ENCODE measurements at places on chromosomes 13 and 19.

DNA sequence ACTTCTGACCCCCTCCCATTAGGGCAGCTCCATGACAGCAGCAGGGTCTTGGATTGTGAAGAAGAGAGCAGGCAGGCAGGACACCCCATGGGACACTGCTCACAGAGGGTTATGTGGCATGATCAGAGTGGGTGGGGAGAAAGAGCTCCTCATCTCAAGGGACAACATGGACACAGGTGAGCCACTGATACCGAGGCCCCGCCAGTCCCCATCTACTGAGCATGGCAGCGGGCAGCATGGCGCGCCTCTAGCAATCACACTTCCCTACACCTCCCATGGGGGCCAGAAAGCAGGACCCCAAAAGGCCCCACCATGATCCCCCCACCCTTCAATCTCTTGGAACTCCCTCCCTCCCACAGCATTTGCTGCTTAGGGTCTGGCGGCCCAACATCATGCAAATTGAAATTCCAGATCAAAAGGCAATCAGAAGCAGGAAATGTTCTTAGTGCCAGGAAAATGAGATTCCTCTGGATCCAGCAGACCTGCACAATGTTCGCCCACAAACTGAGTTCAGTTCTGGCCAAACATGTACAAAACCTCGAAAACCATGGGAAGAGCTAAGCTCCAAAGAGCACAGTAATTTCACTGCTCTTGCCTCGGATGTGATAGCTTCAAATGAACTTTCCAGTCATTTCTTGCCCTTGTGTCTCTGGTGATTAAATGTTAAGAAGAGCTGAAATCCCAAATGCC is 14.8 kb downstream of the DOCK9 start:
- no peak for DNase-seq

DNA sequence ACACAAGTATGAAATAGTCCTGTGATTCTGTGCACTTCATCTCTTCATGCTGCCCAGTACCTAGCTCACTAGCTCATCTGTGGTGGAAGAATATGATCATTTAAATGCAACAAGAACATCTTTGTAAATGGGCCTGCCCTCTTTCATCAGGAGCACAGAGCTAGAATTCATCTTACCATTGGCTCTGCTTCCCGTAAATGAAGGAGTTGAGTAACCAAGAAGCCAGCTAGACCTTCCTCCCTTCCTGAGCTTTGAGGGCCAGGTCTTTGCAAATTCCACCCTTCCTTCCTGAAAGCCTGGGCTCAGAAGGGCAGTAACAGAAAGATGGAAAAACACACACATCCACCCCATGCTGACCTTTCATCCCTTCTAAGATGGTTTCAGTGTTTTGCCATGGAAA is 82.0 kb downstream of the FRY start:
- DNase-seq: no peak

DNA sequence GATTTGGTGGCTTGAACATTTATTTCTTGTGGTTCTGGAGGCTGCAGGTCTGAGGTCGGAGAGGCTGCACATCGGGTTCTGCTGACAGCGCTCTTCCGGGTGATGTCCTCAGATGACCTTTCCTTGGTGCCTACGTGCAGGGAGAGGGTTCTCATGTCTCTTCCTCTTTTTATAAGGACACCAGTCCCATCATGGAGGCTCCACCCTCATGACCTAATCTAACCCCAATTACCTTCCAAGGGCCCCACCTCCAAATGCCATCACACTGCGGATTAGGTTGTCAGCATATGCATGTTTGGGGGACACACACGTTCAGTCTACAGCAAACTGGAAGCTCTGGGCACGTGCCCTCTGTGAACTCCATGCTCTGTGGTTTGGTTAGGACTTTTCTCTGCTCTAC is 338.6 kb downstream of the FGF9 start:
- DNase-seq: no peak

GRCh38 chr19:54155694-54156093 is 3.8 kb downstream of the LENG1 start:
- no peak for DNase-seq

- no peak for DNase-seq
Observed at GRCh38 chr19:35879068-35879467, 10.7 kb downstream of the APLP1 start.

DNA sequence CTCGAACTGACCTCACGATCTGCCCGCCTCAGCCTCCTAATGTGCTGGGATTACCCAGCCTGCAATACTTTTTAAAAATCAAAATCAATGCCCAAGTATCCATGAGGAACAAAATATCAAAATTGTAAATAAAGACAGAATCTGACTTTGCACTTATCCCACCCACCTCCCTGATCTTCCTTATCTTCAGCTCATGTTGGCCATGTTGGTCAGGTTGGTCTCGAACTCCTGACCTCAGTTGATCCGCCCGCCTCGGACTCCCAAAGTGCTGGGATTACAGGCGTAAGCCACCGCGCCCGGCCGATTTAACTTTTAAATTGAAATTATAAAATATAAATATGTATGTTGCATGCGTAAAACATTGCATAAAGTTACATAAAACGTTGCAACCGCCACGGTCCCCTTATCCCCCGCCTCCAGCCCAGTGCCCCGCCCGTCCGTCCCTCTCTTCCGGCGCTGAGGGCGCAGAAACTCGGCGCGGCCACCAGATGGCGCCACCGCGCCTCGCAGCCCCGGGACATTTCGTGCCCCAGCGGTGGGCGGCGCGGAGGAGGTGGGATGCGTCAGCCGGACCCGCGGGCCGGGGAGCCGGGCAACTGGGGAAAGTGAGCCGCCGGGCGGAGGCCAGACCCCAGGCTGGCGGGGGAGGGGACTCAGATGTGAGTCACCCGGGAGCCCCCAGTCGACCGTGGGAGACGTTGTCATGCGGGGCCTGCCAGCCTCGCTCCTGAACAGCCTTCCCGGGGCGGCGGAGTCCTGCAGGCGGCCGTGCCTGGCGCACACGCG is 1.5 kb upstream of the GADD45B start:
- DNase-seq: peak; percentile 90

- no peak for DNase-seq
Observed at GRCh38 chr19:38367041-38367440, 7.3 kb upstream of the PSMD8 start.

DNA sequence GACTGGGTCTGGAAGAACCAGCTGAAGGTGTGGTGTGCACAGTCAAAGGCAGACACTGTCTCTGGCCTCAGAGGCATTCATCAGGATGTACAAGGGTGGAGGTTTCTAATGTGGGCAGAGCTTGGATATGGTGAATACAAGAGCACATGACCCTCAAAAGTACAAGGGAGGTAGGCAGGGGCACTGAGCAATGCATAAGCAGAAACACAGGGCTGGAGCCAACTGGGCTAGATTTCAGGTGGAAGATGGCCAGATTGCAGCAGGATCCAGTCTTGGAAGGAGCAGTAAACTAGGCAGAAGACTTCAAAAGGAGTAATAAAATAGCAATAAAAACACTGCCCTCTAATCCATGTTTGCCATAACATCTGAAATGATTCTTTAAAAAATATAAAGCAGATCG is 417.1 kb downstream of the OLFM4 start:
- DNase-seq: no peak

DNA sequence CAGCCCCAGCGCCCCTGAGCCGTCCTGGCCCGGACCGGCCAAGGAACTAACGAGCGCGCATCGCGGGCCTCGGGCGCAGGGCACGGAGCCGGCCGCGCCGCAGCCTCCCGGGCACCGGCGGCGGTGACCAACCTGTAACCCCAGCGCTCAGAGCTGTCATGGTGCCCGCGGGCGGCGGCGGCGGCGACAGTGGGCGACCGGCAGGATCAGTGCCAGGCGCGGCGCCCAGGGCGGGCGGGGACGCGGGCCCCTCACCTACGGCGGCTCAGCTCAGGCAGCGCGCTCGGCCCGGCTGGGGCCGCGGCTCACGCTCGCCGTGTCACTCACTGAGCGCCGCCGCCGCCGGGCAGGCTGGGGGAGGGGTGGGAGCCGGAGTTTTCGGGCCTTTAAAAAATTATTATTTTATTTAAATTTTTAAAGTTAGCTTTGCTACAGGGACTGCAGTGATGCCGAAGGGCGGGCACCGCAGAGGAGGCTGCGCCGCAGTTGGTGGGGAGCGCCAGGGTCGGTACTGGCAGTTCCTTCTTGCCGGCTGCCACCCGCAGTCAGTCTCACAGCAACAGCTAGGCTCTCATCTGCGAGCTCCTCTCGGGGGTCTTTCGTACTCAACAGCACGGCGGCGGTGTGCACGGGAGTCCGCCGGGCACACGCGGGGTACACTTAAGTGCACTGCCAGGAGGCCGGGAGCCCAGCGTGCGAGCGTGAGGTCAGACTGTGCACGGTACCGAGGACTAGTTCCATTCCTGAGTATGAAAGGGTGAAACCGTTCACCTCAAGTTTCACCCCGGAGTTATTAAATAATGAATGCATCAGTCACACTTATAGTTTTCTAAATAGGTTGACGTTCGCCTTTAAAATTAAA is at the start of gene NALCN:
TSS of gene NALCN (minus strand) at position 328 of the 862 bp plus-strand sequence. CDS start 17,382 bp downstream, outside the sequence.
- DNase-seq: peak; percentile 18

DNA sequence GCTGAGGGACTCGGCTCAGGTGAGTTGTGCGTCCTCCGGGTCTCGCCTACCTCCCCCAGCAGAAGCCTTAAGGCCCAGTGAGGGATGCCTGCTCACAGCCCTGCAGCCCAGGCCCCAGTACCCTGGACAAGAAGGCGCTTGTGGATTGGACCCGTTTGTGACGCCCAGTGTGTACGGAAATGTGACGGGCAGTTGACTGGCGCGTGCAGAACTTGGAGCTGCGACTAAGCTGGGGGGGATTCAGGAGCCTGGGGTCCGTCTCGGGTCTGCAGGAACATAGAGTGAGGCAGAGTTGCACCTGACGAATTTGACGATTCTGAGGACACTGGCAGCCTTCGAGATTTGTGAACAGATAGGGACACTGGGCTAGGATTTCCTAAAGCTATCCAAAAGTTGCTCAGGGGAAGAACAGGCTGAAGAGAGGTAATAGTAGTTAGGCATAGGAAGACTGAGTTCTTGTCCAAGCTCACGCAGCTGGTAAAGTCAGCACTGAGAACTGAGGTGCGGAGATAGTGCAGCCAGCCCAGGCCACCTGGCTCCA is 519 bp downstream of the ZNF551 start:
- DNase-seq: no peak

- DNase-seq: no peak
Observed at GRCh38 chr13:51935326-51936171, 73.8 kb downstream of the CCDC70 start.

- DNase-seq: no peak
Observed at GRCh38 chr19:1266916-1267476, 2.1 kb upstream of the CIRBP start.

- DNase-seq: no peak
Observed at GRCh38 chr13:64471916-64472315, 2758.2 kb downstream of the PCDH9 start.

GRCh38 chr13:24348797-24349515 is 39.6 kb downstream of the C1QTNF9 start:
- DNase-seq: no peak

- no peak for DNase-seq
Observed at GRCh38 chr13:19561585-19561984, 253 bp upstream of the TPTE2 start.

- DNase-seq: peak; percentile 8
Observed at GRCh38 chr13:89695343-89696257, 1651.9 kb upstream of the MIR17HG start.

- no peak for DNase-seq
Observed at GRCh38 chr13:74919914-74920313, 562.1 kb downstream of the TBC1D4 start.

DNA sequence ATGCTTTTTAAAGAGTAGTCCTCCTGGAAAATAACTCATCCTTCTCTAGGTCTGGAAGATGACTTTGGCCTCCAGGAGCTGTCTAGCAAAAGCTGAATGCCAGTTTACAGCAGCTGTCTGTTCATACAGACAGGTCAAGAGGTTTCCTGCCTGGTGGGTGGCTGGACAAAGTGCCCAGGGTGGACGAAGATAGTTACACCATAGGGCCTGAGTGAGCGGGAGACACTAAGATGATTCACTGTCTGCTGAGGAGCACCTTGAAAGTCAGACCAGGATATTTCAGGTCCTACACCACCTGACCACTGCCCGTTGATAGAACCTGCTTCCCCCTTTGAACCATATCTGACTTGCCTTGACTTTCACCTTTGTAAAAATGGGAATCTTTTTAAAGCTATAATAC is 49.2 kb upstream of the RCBTB2 start:
- DNase-seq: no peak

DNA sequence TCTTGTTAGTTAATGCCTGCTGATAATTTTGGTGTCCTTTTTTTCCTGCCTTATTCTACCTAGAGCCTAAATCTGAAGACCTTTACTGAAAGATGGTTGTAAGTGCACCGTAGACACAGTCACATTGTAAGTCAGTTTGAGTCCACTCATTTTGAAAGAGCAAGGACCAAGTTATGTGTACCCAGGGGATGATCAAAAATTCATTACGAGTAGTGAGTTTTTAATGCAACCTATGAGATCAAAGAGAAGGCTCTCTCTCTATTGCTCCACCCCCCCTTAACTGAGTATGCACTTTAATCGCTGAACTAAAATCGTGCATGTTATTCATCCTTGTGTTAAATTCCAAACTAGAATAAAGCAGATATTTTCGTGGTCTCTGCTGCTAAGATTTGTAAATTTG is 1.8 kb downstream of the RAP2A start:
- no peak for DNase-seq

GRCh38 chr19:41328157-41328841 is 18.3 kb downstream of the CCDC97 start:
- no peak for DNase-seq

DNA sequence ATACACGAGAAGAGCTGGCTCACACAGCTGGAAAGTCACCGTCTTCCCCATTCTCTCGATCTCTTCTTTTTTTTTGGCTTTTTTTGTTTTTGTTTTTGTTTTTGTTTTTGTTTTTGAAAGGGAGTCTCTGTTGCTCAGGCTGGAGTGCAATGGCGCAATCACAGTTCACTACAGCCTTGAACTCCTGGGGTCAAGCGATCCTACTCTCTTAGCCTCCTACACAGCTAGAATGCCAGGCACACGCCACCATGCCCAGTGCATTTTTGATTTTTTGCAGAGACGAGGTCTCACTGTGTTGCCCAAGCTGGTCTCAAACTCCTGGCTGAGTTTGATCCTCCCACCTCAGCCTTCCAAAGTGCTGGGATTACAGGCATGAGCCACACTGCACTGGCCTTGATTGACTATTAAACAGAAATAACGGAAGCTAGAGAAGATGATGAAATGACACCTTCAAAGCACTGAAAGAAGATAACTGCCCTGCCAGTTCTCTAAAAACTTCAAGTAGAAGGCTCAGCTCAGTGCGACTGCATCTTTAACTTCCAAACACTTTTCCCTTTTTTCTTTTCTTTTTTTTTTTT is 4.0 kb downstream of the FXYD3 start:
- DNase-seq: no peak

- DNase-seq: no peak
Observed at GRCh38 chr13:109665240-109665639, 121.1 kb downstream of the IRS2 start.

DNA sequence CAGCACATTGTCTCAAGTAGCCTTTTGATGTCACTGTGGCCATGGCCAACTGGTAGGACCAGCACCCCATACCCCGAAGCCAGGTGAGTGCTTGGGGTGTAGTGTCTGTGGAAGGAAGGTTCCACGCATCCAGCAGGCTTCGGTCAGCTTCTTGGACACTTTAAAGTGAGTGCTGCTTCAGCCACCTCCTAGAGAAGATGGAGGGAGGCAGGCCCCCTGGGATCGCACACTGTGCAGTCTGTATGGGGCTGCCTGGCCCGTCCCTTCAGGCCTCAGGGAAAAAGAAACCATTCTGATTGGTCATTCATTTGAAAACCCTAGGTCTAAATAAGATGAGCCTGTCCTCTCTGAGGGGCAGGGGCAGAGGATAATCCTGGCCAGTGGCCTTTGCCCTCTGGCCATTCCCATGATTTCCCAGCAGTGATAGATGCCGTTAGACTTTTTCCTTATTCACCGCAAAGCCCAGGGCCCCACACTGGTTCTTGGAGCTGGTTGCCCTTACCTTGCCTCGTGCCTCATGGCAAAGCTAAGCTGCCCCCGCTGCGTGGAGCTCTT is 30.7 kb downstream of the GATAD2A start:
- no peak for DNase-seq

Measured in GM13976 (cell line).